Fibroblast of lung (primary cell): ENCODE measurements at places on chromosomes 2 and 18. TPM values are rescaled to one million over a fixed set of nuclear protein-coding genes. Genes with fewer than 3 reads are reported as not detected.

PLA2R1 gene
- polyA plus RNA-seq = 2.5 and 8.0 TPM in 2 replicates

CRYBA2 gene
- polyA plus RNA-seq = not detected in 2 replicates

TMEM200C gene
- polyA plus RNA-seq = 0.02 and 0.10 TPM in 2 replicates

CDH7 gene
- not detected in 2 replicates for polyA plus RNA-seq

ABCG5 gene
- not detected in 2 replicates for polyA plus RNA-seq

OR6B2 gene
- not detected in 2 replicates for polyA plus RNA-seq

SLC23A3 gene
- polyA plus RNA-seq = 0.29 and 0.52 TPM in 2 replicates

GRCh38 chr2:181662287-181662686 lies 5.4 kb upstream of the CERKL start:
- no peak for DNase-seq

- no peak for DNase-seq
These were observed 215.5 kb upstream of the HAAO start for GRCh38 chr2:43007901-43008300.

GRCh38 chr2:47179388-47179787 lies 24.3 kb upstream of the STPG4 start:
- no peak for DNase-seq

DNA sequence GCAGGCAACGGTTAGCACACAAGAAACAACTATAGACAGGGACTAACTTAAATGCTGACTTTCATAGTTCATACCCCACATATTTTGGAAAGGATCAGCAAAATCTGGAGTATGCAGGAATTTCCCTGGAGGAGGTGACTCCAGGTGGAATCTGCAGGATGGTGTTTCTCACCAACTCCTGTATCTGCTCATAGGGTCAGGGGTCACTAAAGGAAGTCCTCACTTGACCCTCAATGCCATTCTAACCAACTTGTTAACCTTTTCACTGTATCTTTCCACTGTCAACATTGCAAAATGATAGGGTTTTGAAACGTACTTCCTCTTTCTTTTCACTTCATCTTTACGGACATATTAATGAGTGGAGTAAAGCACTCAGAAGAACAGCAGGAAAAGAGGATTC lies 207.0 kb upstream of the CXCR4 start:
- DNase-seq = no peak

GRCh38 chr2:190583507-190584337 lies 49.2 kb upstream of the NEMP2 start:
- DNase-seq = no peak

- DNase-seq = no peak
These were observed 11.3 kb downstream of the TTLL4 start for GRCh38 chr2:218721934-218722333.

DNA sequence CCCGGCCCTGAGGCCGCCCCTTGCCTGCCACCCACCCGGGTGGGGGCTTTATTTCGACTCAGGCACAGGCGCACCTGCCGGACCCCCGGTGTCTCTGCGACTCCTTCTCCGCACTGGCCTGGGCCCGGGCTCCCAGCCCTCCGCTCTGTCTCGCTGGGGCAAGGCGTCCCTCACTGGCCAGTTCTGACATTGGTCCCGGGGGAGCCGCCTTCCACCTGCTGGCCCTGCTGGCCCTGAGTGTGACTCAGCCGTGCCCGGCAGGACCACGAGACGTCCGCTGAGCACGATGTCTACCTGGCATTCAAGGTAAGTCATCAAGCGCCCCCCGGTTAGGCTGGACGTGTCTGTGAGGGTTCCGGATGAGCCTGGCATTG lies 131.5 kb upstream of the CTDP1 start:
- DNase-seq = no peak

- DNase-seq = peak; percentile 46
These were observed 352.0 kb downstream of the TNS1 start for GRCh38 chr2:217650716-217651360.

GRCh38 chr2:42960002-42960841 lies 167.8 kb upstream of the HAAO start:
- no peak for DNase-seq

GRCh38 chr2:106562268-106563186 lies 75.4 kb downstream of the CD8B2 start:
- no peak for DNase-seq

DNA sequence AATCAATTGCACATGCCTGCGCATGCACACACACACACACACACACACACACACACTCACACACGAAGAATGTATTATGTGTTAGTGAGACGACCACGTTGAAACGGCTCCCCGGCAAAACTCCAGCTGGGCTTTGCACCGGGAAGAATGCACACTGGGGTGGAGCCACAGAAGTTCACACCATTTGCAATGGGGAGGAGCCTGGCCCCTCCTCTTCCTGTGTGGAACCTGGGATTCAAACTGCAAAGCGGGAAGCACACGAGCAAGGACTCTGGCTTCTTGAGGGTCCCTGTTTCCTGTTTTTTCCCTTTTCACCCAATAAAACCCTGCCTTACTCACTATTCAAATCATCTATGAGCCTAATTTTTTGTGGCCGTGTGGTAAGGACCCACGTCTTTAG lies 304.0 kb upstream of the TMEFF2 start:
- DNase-seq = no peak

- DNase-seq = no peak
These were observed 936.6 kb upstream of the FANCL start for GRCh38 chr2:59177748-59178147.

GRCh38 chr2:74051504-74051903 lies 66.8 kb downstream of the TET3 start:
- no peak for DNase-seq

DNA sequence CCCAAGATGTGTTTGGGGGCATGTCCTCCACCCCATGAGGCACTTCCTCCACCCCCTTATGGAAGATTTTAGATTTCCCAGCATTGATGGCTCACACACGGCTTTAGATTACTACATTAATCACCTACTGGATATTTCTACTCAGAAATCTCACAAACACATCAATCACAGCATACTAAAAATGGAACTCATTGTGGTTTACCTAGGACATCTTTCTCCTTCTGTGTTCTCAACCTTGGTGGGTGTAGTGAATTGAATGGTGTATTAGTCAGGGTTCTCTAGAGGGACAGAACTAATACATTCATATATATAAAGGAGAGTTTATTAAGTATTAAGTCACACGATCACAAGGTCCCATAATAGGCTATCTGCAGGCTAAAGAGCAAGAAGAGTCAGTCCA lies 82.1 kb upstream of the CYRIA start:
- no peak for DNase-seq
